Activated T-cell treated with anti-CD3 and anti-CD28 coated beads for 4 hours (primary cell): ENCODE measurements at places on chromosomes 13 and 19.

- no peak for DNase-seq
These were observed 1.5 kb downstream of the STARD13 start for GRCh38 chr13:33284031-33284430.

GRCh38 chr13:112846411-112847115 is 122.5 kb upstream of the MCF2L start:
- DNase-seq = no peak

DNA sequence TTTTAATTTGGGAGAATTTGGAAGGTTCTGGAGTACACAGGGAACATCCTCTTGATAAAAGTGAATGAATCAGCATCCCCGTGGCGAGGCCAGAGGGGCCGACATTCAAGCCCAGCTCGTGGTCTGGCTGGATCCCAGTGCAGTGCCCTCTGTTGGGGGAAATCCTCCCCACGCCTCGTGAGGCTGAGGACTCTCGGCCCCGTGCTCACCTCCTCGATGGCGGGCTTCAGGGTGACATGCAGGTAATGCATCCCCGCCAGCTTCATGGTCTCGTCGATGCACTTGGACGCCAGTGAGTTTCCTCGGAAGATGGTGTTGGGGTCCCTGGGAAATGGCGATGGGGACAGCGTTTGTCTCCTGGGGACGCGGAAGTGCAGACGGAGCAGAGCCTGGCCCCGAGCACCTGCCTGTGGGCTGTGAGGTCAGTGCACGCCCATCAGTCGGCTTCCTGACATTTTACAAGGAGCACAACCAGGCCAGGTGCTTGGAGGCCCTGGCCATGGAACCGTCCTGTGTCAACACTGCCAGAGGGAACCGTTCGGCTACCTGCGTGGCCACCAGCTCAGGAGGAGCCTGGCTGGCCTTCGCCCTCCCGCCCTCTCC is 43.3 kb upstream of the C13orf46 start:
- no peak for DNase-seq

- no peak for DNase-seq
These were observed 168.2 kb downstream of the TEX29 start for GRCh38 chr13:111488486-111489132.

DNA sequence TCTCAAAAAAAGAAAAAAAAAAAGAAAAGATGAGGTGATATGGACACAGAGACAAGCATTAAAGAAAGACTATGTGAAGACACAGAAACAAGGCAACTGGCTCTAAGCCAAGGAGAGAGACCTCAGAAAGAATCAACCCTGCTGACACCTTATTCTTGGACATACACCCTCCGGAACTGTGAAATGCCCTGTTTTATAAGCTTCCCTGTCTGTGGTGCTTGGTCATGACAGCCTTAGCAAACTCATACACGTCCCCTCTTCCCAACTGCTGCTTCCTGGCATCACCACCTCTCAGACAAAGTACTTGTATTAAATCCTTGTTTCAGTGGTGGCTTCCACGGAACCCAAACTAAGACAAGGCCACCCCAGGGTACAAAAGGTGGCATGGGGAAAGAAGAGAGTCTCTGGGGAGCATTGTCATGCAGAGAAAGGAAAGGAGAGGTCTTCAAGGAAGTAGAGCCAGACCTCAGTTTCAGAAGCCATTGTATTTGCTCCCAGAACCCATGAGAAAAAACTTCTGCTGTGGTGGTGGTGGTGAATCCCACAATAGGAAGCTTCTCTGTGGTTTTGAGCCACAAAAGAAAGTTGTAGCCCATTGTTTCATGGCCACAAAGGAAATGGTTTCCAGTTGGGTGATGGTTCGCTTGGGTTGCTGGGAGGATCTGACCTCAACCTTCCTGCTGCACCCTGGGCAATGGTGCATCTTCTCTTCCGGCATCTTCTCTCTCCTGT is 16.3 kb upstream of the TSPAN16 start:
- no peak for DNase-seq

DNA sequence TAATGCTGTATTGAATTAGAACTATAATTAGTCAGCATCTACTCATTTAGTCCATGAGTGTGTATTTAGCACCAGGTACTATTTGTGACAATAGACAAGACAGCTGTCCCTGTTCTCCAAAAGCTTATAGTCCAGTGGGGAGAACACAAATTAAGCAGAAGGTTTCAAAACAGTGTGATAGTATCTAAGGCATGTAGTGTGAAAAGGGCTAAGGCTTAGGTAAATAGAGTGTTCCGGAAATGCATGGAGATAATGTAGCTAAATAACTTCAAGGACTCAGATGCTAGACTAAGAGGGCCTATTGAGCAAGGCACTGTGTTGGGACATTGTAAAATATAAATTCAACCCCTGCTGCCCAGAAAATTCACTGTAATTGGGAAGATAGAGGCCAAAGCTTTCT is 144.1 kb upstream of the MIR17HG start:
- DNase-seq = no peak

- DNase-seq = no peak
These were observed 6.4 kb downstream of the KLF2 start for GRCh38 chr19:16330806-16331690.
